ENCODE measurements at places on chromosomes 2 and 18.

- DNase-seq = no peak
Measured at GRCh38 chr18:71958605-71959004, 585.5 kb downstream of the CBLN2 start.

- DNase-seq = no peak
Measured at GRCh38 chr2:11998218-11998617, 251.8 kb downstream of the LPIN1 start.

GRCh38 chr2:38430597-38431207, 53.6 kb upstream of the ATL2 start:
- no peak for DNase-seq

DNA sequence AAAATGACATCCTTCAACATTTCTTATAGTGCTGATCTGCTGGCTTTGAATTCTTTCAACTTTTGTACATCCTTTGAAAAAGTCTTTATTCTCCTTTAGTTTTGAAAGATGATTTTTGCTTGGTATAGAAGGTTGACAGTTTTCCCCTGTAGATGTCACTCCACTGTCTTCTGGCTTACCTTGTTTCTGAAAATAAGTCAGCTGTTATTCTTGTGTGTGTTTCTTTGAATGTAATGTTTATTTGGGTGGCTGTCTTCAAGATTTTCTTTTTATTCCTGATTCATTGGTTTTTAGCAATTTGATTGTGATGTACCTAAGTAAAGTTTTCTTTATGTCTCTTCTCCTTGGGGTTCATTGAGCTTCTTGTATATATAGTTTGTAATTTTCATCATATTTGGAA, 47.6 kb downstream of the ACTR3 start:
- no peak for DNase-seq

DNA sequence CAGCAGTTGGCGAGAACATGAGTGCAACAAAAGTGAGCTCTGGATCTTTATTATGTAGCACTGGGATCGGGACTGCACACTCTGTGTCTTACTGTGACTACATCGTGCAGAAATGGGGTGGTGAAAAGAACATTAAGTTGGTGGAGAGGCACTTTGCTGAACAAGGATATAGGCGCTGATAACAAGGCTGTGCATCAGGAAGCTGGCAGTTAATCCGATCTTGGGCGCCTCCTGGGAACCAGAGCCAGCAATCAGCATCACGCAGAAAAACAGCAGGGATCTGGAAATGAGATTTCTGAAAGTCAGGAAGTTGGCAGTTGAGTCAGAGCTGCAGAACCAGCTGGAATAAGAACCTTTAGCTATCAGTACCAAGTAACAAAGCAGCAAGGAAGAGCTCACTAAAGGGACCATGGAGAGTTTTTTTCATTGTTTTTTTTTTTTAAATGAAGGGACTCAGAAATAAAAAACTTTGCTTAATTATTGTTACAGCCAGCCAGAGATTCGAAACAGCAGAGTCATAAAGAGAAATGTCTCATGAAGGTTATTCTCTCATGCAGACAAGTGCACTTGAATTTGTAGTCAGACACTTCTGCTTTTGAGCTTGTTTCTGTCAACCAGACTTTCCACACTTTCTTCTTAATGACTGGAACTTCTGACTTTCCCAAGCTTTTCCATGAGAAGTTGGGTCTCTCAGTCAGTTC, 22.8 kb upstream of the MYO3B start:
- no peak for DNase-seq

- DNase-seq = no peak
Measured at GRCh38 chr2:120368086-120368485, 22.1 kb downstream of the INHBB start.

DNA sequence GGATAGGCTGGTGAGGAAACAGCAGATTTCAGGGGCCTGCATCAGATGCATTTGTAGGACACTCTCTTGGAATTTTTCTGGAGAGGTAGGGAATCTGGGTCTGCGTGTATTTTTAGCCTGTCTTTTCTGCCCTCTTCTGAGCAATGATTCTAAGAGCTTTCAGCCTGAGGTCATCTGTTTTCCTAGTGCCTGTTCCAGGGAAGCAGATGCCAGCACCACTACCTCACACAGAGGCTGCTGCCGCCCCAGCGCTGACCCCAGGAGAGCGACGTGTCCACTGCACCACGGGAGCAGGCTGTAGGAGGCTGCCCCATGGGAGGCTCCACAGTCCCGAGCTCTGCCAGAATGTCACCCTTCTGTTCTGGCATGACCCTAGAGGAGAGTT, 316.5 kb downstream of the CYP26B1 start:
- no peak for DNase-seq

- DNase-seq = no peak
Measured at GRCh38 chr2:222430681-222431080, 6.3 kb downstream of the SGPP2 start.

GRCh38 chr2:47867205-47867604, 39.1 kb downstream of the FBXO11 start:
- no peak for DNase-seq

GRCh38 chr2:186559848-186560247, 30.0 kb upstream of the ITGAV start:
- DNase-seq = no peak

DNA sequence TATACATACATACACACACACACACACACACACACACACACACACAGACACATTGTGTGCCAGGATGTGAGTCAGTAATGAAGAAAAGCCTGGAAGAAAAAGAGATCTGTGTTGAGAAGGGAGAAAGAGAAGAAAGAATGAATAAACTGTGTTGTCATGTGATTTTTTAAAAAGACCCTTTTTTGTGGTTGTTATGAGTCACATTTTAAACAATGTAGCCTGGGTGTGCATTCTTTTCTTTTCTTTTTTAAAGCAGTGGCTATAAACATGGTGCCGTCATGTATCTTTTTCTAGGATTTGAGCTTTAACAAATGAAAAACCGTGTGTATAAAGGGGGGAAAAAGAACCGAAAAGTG, 87.2 kb downstream of the NRP2 start:
- no peak for DNase-seq

GRCh38 chr2:85810371-85811179, 56.8 kb downstream of the ATOH8 start:
- DNase-seq = no peak

- no peak for DNase-seq
Measured at GRCh38 chr2:238657132-238658053, 190.5 kb upstream of the TWIST2 start.

DNA sequence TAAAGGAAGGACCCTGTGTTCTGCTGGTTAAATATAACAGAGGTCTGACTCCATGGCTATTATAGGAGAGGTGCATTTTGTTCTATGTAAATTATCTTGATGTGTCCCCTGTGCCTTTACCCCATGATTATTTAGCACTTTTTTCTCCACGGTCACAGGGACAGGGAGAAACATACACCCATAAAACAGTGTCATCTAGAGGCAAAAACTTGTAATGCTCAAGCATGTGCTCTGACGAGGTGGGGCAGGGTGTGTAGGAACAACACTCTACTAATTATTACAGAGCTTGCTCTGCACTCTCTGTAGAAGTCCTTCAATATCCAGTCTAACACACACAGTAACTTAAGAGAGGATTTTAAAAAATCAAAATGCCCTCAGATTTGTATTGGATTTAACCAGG, 187.9 kb downstream of the NEDD4L start:
- DNase-seq = no peak

- DNase-seq = no peak
Measured at GRCh38 chr18:56661360-56662062, 10.4 kb downstream of the WDR7 start.

GRCh38 chr2:10781746-10782145, 30.8 kb downstream of the PDIA6 start:
- DNase-seq = no peak

DNA sequence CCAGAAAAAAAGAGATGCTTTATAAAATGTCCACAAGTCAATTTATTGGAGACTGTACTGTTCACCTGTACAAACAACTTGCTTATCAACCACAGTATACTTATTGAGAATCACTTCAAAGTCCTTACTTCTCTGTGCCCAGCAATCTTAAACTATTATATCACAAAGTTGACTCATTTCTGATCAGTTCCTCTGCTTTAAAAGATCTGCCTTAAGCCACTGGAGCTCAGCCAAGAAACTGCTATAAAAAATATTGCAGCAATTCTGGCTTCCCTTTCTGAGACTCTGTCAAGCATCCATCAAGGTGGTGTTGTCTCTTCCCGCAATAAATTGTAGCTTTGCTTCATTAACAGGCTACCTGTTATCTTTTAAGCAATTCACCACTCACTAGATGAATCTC, 375.2 kb upstream of the SPHKAP start:
- DNase-seq = no peak

GRCh38 chr2:15905986-15906491, 34.3 kb upstream of the MYCN start:
- no peak for DNase-seq

GRCh38 chr2:201959626-201960025, 74.0 kb upstream of the FZD7 start:
- DNase-seq = no peak

DNA sequence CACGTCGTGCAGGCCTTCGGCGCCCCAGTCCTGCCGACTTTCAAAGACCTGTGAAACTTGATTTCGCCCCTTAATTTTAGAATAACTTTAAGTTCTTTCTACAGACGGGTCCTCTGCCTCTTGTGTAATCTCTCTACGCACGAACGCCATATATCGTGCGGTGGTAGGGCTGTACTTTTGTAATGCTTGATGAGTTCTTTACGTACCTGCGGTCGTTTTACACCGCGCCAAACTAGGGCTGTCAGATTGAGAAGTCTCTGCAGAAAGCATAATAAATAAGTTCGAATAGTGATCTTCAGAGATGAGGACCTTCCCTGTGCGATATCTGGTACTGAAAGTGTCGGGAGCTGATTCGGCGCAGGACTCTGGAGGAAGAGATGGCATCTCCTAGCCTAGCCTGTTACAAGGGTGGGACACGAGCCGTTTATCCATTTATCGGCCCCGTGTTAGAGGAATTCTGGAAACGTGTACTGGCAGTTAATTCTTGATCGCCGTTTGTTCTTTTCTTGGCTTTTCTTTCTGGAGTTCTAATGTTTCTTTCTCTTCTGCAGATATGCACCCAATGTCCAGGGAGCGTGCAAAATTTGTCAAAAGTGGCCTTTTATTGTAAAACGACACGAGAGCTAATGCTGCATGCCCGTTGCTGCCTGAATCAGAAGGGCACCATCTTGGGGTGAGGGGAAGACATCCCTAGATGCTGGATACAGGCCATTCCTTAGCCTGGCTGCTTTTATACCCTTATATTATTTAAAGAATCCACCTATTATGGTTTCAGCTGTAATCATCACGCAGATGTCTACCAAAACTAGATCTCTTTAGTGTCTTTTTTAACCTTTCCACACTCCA, 781 bp upstream of the SLC5A6 start:
- peak; percentile 8 for DNase-seq

DNA sequence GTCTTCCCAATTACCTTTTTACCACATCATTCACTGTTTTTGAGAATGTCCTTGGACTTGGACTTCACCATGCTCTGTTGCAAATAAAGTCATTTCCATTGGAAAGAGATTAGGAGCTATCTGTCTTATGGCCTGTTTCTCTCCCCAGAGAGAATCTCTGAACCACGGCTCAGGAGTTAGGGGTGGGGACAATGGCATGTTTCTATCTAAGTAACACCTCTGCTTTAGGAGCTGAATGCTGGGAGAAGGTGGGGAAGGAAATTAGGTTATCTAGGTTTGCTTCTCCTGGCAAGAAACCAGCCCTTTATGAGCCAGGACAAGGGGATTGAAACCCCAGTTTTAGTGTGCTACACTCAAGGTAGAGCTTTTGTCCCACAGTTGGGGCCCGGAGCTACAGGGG, 86.3 kb downstream of the AGPS start:
- DNase-seq = no peak

DNA sequence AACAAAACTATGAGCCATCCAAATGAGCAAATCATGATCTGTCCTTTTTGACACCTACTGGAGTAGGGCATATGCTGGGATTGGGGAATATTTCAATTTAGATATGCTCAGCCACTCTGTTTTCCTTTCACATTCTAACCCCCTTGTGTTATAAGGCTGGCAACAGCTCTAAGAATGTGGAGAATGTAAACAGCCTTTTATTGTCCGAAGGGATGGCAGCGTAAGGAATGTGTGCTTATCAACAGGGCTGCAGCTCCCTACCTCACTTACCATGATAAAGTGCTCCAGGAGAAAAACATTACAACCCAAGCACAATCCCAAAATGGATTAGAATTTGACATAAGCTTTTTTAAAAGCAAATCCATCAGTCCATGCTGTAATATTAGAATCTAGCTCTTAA, 2.2 kb downstream of the NXPH2 start:
- no peak for DNase-seq

GRCh38 chr2:228016402-228016801, 145.0 kb downstream of the DAW1 start:
- DNase-seq = no peak

DNA sequence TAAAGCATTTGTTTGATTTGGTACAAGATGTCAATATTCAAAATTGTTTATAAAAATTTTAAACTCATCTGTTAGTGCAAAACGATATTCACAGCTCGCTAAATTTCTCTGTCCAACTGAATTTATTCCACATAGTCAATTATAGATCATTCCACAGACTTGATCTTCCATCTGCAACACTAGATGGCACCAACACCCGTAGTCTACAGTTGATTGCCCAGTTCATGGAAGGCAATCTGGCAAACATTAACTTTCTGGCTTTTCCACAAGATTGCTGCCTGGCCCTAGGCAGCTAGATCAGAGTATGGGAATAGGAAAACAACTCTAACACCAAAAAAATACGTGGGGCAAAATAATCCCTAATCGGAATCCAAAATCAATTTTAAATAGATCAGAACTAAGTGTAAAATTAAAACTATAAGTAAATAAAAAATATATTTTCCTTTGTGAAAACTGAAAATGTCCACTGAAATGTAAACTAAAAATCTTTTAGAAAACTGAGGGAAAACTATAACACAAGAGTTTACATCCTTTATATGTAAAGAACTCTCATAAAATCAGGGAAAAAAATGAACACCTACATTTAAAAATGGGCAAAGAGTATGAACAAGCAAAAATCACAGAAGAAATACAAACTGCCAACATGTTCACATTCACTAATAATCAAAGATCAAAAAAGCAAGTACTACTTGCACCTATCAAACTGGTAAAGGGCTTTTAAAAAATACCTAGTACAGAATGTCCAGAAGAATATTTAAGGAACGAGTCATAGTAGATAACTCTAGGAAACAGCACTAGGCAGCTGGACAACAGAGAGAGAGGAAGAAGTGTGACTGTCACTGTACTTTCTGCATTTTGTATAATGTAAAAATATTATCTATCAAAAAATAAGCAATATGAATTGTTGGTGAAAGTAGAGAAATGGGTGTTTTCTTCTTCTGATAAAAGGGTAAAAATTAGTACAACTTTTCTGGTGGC, 35.0 kb downstream of the RTN4 start:
- no peak for DNase-seq

DNA sequence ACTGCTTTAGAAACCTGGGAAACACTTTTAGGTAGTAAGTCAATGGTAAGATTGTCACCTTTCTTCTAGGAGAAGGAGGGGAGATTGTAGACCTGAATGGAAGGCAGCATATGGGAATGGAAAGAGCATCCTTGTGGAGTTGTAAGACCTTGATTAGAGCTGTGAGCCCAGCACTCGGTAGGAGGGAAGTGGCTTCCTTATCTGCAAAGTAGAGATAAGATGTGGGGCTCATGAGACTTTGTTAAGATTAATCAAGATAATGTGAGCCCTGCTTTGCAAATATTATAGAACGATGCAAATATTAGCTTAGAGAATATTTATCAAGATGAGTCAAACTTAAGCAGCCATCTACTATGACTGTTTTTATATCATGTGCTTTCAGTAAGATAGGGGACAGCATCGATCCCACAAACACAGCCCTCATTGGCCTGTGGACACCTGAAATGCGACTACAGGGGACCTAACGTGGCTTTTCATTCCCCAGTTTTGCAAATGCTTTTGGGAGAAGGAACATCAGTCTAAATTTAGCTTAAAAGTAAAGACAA, 243.7 kb downstream of the LTBP1 start:
- no peak for DNase-seq

Measured in stimulated activated CD4-positive, alpha-beta T cell treated with anti-CD3 and anti-CD28 coated beads, TNF-alpha, amount 100 ng/mL, for 1 hour (primary cell).